ENCODE measurements at places on chromosomes 5 and 9. TPM values are rescaled to one million over a fixed set of nuclear protein-coding genes. Genes with fewer than 3 reads are reported as not detected.

Gene NUDT12
- total RNA-seq = 18.7 TPM

Gene PKD2L2
- total RNA-seq = under 0.01 TPM

Gene RAPGEF6
- 34.4 TPM for total RNA-seq

Gene ZBED3
- total RNA-seq = 3.2 TPM

Gene KYAT1
- total RNA-seq = 9.1 TPM

Gene TAL2
- 9.6 TPM for total RNA-seq

Gene GABRA6
- 0.25 TPM for total RNA-seq

Gene SLC34A3
- not detected for total RNA-seq
